COLO829 (cell line): ENCODE measurements at places on chromosomes 12 and 14.

- DNase-seq: no peak
Observed at GRCh38 chr14:71716041-71716772, 216.0 kb upstream of the RGS6 start.

GRCh38 chr12:61384511-61384910, 875.7 kb upstream of the USP15 start:
- peak; percentile 1 for DNase-seq

GRCh38 chr12:68317047-68317667, 15.0 kb downstream of the MDM1 start:
- peak; percentile 25 for DNase-seq

GRCh38 chr12:98308141-98308540, 207.2 kb upstream of the TMPO start:
- no peak for DNase-seq

DNA sequence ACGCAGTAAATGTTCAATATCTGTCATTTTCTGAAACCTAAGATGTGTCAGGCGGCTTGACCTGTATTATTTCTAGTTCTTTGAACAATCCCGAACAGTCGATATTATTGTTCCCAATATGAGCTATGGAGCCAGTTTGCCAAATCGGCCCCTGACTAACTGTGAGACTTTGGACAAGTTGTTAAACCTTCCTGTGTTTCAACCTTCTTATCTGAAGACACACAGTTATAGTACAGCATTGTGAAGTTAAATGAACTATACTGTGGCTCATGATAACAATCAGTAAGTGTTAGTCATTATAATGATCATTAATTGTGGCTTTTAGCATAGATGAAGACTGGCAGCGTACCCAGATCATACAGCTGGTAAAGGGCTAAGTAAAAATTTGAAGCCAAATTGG, 23.4 kb downstream of the DDX47 start:
- no peak for DNase-seq

DNA sequence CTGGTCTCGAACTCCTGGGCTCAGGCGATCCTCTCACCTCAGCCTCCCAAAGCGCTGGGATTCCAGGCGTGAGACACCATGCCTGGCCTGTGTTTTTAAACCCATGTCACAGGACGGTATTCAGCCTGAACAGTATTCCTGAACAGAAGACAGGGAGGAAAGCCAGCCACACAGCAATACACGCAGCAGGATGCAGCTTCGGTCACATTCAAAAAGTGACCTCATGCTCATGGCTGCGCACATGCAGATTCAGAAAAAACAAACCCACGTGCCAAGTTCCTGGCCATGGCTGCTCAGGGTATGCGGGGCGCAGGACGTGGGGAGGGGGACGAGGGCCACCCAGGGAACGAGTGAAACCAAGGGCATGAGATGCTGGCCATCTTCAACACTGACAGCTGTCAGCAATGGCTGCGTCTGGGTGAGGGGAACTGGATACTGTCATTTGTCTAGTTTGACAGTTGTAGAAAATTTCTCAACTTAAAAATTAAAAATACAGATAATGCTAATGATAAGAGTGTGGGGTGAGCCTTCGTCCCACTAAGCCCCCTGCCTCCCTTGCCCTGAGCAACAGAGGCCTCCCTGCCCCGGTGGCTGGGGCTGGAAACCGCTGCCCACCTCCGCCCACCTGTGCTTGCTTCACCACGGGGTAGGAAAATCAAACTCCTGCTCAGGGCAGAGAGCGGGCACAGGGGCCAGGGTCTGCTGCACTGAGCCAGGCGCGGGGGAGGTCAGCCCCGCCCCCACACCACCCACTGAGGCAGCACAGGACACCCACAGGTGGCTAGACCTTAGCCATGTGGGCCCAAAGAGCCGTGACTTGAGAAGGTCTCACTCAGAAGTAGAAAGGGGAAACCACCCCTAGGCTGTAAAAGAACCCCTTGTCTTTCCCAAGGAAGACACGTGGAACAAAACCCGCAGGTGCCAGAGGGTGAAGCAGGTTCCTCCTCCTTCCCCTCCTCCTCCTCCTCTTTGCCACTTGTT, 84.2 kb downstream of the SCARB1 start:
- DNase-seq: no peak

DNA sequence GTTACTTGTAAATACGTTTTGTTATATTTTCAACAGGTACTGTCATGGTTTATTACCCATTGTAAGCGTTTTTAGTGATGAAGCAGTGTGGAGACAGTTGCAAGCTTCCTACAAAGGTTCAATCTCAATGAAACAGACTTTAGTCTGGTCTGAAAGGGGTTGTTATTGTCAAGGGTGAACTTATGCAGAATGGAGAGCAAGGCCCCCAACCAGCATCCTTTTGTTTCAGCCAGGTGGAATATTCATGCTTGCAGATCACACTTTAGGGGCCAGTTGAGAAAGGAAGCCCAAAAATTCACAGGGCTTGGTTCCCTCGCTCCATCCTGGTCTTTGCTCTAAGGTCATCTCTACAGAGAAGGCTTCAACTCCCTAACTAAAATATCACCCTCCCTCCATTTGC, 103.7 kb downstream of the PRICKLE1 start:
- no peak for DNase-seq

DNA sequence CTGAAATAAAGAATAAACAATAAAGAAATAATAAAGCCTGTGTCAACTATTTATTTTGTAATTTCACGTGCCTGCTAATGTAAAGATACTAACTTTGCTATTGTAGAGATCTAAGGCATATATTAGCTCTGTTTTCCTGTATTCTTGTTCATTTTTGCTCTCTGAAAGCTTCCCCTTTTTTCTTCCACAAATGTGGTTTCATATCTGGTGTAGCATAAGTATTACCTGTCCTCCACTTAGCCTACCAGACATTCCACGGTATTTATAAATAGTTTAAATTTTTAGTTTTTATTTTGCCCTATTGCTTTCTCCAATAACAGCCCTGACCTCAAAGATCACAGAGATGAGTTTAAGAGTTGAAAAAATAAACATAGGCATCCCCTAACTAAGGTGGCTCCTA, 92.6 kb upstream of the ATP2B1 start:
- DNase-seq: no peak

- DNase-seq: no peak
Observed at GRCh38 chr14:78989221-78989620, 819.0 kb downstream of the NRXN3 start.

GRCh38 chr12:106248846-106249371, 1.1 kb upstream of the CKAP4 start:
- no peak for DNase-seq

DNA sequence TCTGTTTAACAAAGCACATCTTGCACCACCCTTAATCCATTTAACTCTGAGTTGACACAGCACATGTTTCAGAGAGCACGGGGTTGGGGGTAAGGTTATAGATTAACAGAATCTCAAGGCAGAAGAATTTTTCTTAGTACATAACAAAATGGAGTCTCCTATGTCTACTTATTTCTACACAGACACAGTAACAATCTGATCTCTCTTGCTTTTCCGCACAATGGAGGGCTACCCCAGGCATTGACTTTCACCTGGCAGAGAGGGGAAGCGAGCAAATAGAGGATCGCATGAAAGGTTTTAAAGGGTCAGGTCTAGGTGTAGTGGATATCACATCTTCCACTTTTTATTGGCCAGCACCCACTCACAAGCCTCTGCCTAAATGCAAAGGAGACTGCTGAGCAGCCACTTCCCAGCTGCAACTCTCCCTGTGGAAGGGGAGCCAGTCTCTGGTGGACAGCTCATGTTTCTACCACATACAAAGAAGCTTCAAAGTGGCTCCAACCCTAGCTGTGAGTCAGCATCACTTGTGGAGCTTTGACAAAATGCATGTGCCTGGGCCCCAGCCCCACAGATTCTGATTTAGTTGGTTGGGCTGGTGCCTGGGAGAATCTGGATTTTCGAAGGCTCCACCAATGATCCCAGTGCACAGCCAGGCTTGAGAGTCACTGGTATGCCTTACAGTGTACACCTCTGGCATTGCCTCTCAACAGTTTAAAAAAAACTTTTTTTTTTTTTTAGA, 7.2 kb upstream of the FNTB start:
- DNase-seq: no peak

GRCh38 chr14:84027351-84027750, 1502.6 kb upstream of the FLRT2 start:
- DNase-seq: no peak

GRCh38 chr12:53500142-53500775, 824 bp upstream of the TARBP2 start:
- DNase-seq: no peak

DNA sequence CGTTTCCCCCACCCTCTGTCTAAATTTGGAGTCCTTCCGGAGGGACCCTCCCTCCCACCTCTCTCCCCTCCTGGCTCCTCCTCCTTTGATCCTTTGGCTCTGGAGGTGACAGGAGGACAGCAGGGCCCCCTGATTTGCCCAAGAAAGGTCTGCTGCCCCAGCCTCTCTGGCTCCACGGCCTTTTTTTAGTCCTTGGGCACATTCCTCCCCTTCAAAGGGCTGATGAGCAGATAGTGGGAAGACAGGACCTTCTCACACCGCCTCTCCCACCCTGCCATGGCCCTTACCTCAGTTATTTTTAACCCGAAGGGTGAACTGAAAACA, 196 bp upstream of the MYH6 start:
- DNase-seq: no peak

GRCh38 chr12:54294152-54294952, 6.5 kb downstream of the NFE2 start:
- DNase-seq: peak; percentile 87

DNA sequence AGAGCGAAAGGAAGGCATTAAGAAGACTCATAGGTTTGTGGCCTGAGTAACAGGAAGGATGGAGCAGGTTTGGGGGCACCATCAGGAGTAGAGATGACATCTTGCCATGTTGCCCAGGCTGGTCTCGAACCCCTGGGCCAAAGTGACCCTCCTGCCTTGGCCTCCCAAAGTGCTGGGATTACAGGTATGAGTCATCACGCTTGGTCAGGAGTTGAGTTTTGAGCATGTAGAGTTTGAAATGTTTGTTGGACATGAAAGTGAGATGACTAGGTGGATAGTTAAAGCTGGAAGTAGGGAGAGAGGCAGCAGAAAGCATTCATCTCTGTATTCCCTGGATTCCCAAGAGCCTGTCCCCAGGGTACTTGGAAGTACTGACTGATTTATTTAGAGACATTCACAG, 112.6 kb downstream of the ERC1 start:
- DNase-seq: no peak
